ENCODE measurements at places on chromosomes 13 and 19.
A peak's percentile ranks its signal among the peaks of the same experiment; 100 is the strongest.

DNA sequence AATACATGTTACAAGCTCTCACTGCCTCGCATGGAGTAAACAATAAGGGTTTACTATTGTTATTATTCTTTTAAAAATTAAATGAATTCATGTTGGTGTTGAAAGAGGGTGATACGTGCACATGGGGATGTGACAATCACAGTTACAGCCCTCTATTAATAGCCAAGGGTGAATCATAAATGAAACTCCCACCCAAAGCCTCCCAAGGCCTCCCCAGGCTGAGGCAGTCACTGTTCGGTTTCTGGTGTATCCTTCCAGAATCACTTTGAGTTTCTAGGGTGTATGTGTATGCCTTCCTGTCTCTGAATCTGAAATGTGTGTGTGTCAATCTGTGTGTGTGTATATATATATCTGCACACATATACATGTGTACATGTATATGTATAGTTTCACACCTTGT is 73.4 kb downstream of the AKAP11 start:
- DNase-seq: no peak

DNA sequence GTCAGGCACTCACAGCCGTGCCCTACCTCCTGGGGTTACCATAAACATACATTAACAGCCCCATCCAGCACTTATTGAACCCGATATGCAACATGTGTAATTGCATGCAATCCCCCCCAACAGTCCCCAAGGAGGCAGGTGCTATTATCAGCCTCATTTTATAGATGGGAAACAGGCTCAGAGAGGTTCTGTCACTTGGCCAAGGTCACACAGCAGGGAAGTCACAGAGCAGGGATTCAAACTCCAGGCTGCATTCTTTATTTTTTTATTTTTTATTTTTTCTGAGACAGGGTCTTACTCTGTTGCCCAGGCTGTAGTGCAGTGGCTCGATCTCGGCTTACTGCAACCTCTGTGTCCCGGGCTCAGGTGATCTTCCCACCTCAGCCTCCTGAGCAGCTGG is 38.4 kb upstream of the TNFAIP8L1 start:
- DNase-seq: no peak

DNA sequence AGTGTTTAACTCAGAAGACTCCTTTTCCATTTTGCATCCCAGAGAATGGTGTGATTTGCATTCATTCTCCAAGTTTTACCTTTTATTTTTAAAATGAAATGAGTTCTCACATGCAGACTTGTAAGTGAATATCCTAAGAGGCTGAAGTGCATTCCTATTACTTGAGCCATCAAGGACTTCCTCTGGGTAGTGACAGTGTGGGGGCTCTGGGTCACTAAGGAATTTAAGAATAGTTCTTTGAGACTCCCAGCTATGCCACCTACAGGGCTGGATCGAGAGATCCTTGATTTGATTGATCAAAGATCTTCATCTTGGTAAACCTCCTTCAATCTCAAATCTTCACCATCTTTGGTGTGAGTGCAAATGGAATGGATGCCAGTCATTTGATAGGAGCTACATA is 36.3 kb upstream of the SLC10A2 start:
- no peak for DNase-seq

DNA sequence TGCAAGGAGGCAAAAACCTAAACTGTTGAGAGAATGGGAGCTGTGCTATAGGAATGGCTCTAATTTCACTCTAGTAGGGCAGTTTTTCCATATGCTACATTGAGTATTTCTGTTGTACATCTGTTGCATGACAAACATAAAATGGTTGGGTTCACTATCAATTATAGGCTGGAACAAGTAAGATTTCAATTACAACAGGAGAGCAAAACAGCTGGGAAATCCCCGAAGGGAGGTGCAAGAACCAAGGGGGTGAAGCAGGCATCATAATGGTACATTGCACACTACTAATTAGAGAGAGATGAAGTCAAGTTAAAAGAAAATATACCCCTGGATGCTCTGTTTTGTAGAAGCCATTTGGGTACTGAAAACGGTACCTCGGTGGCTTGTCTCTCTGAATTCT is 389.5 kb downstream of the PCDH9 start:
- no peak for DNase-seq

GRCh38 chr19:47176627-47177090 is 46.0 kb downstream of the SAE1 start:
- peak; percentile 42 for DNase-seq

GRCh38 chr13:73421310-73421912 is 362.6 kb downstream of the KLF5 start:
- peak; percentile 25 for DNase-seq

GRCh38 chr19:1285737-1286360 is at the start of gene EFNA2:
Gene EFNA2 (plus strand): TSS chr19:1285873. CDS start chr19:1286169, 296 bp downstream.
- no peak for DNase-seq

DNA sequence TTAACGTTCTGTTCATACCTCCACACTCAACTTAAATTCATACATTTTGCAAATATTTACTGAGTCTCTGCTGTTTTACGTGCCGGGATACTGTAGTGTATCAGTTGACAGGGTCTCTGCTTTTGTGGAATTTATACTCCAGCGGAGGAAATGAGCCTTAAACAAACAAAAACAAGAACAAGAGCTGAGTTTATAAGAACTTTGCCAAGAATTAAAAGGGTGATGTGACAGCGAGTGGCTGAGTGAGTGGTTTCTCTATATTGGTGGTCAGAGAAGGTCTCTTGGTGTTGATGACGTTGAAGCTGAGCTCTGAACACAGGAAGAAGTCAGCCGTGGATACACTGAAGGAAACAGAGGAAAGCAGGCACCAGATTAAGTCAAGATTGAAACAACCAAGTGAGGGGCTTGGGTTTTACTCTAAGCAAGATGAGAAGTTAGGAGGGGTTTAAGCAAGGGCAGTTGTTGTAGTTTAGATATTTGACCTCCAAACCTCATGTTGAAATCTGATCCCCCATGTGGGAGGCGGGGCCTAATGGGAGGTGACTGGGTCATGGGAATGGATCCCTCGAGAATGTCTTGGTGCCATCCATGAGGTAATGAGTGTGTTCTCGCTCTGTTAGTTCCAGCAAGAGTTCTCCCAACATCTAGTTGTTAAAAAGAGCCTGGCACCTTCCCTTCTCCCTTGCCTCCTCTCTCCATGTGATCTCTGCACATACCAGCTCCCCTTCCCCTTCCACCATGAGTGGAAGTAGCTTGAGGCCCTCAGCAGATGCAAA is 248.3 kb downstream of the DCLK1 start:
- DNase-seq: no peak

DNA sequence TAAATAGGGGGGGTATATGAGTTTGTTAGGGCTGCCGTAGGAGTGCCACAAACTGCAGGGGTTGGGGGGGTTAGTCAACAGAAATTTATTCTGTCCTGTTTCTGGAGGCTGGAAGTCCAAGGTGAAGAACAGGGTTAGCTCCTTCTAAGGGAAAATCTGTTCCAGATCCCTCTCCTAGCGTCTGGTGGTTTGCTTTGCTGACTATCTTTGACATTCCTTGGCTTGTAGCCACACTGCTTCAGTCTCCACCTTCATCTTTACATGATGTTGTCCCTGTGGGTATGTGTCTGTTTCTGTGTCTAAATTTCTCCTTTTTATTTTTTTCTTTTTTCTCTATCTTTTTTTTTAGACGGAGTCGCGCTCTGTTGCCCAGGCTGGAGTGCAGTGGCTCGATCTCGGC is 8.1 kb upstream of the ICAM1 start:
- no peak for DNase-seq

- no peak for DNase-seq
These were observed 156.2 kb downstream of the STK24 start for GRCh38 chr13:98420554-98421175.

DNA sequence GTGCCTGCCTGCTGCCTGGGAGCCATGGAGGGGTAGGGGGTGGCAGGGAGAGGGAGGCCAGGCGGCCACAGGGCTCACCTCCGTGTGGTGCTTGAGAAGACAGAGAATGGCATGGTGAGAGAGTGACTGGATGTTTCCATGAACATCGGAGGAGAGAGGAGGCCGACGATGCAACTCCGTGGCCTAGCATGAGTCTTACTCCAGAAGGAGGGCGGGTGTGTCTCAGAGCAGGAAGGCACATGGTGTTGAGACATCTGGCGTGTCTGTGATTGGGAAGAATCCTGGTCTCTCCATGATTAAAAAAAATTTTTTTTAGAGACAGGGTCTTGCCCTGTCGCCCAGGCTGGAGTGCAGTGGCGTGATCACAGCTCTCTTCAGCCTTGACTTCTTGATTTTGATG is 5.1 kb downstream of the IRGC start:
- DNase-seq: no peak
